ENCODE measurements at places on chromosomes 5 and 9.

DNA sequence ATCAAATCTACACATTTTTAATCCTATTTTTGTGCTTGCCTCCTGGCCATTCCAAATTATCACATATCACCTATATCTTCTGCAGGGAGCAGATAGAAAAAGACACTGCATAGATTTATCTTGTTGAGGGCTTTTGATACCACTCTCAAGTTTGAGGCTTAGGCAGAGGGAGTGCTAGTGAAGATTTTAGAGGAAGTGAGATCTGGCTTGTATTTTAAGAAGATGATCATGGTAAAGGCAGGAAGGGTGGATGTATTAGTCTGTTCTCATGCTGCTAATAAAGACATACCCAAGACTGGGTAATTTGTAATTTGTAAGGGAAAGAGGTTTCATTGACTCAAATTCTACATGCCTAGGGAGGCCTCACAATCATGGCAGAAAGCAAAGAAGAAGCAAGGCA, 220.9 kb upstream of the TUT7 start:
- DNase-seq = no peak

- no peak for DNase-seq
Measured at GRCh38 chr9:5562806-5563416, 52.6 kb downstream of the PDCD1LG2 start.

- DNase-seq = no peak
Measured at GRCh38 chr5:134944630-134945029, 23.1 kb upstream of the CATSPER3 start.

GRCh38 chr9:116490321-116490720, 196.8 kb upstream of the TRIM32 start:
- no peak for DNase-seq

DNA sequence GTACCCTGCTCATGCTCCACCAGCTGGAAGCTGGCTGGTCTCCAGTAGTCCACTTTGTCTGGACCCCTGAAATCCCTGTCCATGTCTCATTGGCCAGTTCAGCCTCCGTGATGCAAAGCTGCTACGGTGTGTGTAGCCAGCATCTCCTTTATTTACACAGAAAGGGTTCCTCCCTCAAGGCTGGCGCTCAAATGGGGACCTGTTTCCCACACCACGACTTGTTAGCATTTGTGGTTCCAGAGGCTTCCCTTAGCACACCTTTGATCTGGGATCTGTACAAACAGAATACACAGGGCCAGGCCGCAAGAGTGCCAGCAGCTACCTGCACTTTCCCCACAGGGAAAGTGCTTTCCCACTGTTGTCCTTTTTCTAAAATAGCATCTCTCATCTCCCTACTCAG, 5.7 kb upstream of the SMU1 start:
- no peak for DNase-seq

- DNase-seq = no peak
Measured at GRCh38 chr9:21362287-21362686, 5.6 kb downstream of the IFNA13 start.

GRCh38 chr5:138724470-138725146, 28.6 kb upstream of the CTNNA1 start:
- no peak for DNase-seq

GRCh38 chr5:172902497-172903472, 56.4 kb upstream of the RPL26L1 start:
- no peak for DNase-seq

- no peak for DNase-seq
Measured at GRCh38 chr5:76582230-76583162, 40.7 kb downstream of the F2RL2 start.

DNA sequence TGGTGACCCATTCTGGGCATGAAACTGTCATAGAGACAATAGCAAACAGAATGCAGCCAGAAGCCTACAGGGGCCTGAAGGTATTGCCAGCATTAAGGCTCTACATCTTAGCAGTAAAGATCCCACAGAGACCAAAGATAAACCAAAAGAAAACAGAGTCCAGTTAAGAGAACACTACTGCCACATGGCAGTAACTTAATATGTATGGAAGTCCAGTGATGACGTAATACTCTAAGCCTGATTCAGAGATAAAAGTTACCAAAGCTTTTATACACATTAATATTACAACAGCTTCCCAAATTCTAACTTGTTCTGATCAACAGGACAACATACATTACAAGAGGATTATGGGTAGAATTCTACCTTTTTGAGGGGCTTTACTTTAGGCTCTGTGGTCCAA, 371.5 kb downstream of the PRELID2 start:
- no peak for DNase-seq

GRCh38 chr9:806285-807156, 35.0 kb upstream of the DMRT1 start:
- no peak for DNase-seq

DNA sequence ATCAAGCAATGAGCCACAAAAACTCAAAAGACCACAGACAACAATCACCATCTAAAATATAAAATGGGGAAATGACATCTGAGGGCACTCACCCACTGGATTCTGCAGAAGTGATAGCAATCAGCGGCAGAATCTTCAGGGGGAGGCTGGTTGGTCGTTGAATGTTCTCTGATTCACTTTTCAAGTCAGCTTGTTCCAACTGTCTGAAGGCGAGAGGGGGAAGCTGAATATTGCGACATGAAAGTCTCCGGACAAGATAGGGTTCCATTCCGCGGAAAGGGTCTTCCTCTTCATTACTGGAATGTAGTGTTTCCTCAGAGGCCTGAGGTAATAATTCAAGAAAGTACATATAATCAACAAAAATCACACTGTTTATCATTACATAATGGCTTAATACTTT, 94.9 kb upstream of the PDE4D start:
- DNase-seq = no peak
